ENCODE measurements at places on chromosomes 2 and 18. TPM values are rescaled to one million over a fixed set of nuclear protein-coding genes. Genes with fewer than 3 reads are reported as not detected.
A peak's percentile ranks its signal among the peaks of the same experiment; 100 is the strongest.

DNA sequence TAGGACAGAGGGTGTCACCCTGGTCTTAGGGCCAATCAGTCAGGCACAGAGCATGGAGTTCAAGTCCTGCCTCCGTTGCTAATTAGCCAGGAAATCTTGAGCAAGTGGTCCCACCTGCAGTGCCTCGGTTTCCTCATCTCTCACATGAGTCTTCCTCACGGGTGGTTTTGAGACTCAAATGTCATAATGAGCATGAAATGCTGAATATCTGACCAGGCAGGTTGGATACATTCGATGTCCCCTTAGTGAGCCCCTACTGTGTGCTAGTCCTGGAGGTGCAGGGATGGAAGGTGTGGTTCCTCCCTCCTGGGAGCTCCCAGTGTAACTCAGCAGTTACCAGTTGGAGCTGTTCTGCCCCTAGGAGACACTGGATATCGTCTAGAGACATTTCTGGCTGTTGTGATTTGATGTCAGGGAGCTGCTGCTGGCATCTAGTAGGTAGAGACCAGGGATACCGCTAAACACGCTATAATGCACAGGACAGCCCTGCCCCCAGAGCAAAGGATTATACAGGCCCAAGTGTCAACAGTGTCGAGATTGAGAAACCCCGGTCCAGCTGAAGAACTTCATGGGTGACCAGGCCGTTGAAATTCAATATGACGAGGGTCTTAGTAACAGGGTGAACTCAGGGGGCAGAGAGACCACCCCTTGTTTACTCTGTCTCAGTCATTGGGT is 118.5 kb upstream of the TWIST2 start:
- no peak for DNase-seq

NETO1 gene
- total RNA-seq = not detected

DNA sequence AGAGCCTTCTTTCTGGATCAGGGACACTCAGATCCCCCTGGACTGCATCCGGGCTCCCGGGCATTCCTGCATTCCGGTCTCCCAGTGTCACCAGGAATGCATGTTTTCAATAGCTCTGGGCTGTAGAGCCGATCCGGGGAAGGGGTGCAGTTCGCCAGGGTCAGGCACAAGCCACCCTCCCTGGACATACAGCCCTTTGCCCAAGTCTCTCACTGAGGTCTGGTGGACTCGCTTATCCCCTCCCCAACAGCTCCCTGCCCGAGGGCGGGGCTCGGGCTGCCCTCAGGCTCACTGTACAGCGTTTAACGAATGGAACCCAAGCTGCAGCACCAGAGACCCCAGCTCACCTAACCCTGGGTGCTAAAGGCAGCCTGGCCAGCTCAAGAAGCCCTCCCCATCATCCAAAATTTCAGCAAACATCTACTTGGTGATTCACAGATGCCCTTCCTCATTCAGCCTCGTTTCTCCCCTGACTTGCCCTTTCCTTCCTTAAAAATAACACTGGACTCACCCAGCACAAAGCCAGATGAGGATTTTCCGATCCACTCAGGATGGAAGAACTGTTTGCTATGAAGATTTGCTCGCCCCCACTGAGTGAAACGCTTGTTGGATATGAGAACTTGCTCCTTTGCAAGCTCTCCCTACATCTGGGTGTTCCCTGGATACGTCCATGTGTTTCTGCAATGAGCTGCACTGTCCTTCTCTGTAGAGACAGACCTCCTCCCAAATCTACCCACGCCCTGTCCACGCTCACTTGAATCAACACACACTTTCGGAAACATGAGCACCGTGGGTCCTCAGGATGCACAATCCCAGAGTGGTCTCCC is 58.1 kb downstream of the PXDN start:
- DNase-seq = no peak

DNA sequence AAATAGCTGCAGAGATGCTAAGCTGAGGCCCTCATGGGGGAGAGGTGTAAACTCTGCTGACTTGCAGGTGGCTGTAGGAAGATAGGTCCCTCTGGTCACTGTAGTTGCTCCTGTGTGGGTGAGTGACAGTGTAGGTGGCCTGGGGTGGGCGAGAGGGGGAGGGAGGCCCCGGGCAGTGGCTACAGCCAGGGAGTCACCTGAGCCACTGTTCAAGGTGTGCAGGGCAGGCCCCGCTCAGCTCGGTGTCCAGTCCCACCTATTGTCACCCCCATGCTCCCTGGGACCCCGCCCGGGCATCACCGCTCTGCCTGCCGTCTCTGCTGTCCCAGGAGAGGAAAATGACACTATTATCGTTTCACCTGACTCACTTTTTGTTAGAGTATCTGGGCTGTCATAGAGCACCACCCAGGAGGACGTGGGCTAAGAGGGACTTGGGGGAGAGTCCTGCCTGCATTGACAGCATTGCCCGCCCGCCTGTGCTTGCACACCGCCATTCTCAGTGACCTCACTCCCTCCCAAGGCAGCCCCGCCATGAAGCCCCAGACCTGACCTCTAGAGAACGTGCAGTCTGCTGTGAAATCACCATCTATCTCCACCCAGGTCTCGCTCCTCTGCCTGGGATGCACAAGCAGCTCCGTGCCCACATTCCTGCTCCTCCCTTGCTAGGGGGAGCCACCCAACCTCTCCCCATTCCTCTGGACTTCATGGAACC is 29.2 kb downstream of the COPS9 start:
- no peak for DNase-seq

DNA sequence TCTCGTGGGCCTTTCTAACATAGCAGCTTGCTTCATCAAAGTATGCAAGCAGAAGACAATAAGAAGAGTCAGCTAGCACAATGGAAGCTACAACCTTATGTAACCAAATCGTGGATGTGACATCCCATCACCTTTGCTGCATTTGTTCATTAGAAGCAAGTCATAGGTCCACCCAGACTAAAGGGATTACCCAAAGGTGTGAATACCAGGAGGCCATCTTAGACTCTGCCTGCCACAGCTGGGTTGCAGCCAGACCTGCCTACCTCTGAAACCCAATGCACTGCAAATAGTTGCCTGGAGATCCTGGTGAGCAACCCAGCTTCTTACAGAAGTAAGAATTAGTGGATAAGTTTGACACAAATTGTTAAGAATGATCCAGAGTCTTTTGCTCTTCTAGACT is 10.6 kb downstream of the SLC1A4 start:
- no peak for DNase-seq

GRCh38 chr2:25303633-25304236 is 38.0 kb downstream of the DNMT3A start:
- no peak for DNase-seq

GRCh38 chr2:85409845-85410583 is at the start of gene CAPG:
Gene CAPG, minus strand, starts transcription at chr2:85410366. Its CDS starts 8,221 bp downstream, at chr2:85402145.
- DNase-seq = peak; percentile 69

GRCh38 chr2:218012284-218012683 is 9.5 kb upstream of the TNS1 start:
- no peak for DNase-seq

- no peak for DNase-seq
Observed at GRCh38 chr2:132909427-132909826, 239.4 kb upstream of the LYPD1 start.

DNA sequence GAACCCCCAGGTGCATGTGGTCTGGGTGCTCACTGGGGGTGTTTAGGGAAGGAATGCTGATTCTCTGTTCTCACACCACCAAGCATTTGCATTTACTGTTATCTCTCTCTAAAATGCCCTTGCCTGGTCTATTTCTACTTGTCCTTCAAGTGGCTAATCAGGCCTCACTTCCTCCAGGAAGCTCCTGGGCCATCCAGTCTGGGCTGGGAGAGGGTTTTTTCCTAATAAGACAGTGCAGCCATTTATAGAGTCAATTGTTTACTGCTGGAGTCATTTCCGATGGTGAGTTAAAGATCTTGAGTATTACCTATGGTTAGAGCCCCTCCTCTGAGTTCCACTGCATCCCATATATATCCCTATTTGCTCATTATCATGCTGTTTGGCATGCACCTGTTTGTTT is 25.2 kb upstream of the ITGA6 start:
- DNase-seq = no peak

DNA sequence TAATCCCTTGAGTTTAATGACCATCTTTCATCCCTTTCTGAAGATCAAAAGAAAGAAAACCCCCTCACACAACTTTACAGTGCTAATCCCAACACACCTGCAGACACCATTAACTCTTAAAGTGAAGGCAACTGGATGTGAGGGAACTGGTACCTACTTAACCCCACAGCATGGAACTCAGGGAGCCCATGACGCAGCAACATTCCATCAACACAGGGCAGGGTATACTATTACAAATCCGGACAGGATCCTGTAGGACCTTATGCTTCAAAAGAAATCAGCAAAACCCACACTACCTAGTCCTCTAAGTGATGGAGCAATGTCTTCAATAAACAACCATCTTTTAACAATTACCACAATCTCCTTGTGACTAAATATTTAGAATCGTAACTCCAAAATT is 78.6 kb downstream of the FARSB start:
- DNase-seq = no peak

- no peak for DNase-seq
Observed at GRCh38 chr2:45776160-45776955, 124.9 kb downstream of the PRKCE start.

GRCh38 chr18:30352551-30353168 is 689.9 kb downstream of the DSC3 start:
- DNase-seq = no peak

ECEL1 gene
- not detected for total RNA-seq

C1GALT1C1L gene
- total RNA-seq = not detected

GRCh38 chr2:75287624-75288316 is 88.5 kb upstream of the TACR1 start:
- DNase-seq = no peak

- DNase-seq = no peak
Observed at GRCh38 chr2:25377822-25378421, 36.2 kb upstream of the DNMT3A start.

HK2 gene
- total RNA-seq = 29.6 TPM

SANBR gene
- total RNA-seq = 11.6 TPM

CYB5A gene
- total RNA-seq = 32.3 TPM

DNA sequence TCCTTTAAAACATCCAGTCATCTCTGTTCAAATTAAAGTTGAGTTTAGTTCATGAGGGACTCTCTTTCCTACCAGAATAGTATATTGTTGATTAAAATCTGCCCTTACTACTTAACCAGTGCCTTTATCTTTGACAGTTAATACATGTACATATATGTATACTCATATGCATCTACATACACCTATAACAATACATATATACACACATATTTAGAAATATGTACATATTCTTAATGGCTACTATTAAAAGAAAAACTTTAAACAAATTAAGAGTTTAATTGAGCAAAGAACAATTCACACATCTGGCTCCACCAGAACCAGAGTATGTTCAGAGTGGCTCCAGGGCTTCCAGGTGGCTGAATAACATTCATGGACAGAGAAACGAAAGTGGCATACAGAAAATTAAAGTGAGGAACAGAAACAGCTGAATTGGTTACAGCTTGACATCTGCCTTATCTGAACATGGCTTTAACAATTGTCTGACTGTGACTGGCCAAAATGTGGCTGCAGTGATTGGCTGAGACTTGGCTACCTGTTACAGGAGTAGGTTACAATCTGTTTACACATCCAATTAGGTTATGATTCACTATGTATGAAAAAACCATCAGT is 38.8 kb downstream of the ZNF519 start:
- no peak for DNase-seq

COL3A1 gene
- total RNA-seq = not detected

GRCh38 chr18:62069556-62069955 is 117.3 kb downstream of the PIGN start:
- DNase-seq = no peak

IGFBP2 gene
- 10.9 TPM for total RNA-seq

- no peak for DNase-seq
Observed at GRCh38 chr2:9803023-9803805, 40.1 kb upstream of the TAF1B start.

DNA sequence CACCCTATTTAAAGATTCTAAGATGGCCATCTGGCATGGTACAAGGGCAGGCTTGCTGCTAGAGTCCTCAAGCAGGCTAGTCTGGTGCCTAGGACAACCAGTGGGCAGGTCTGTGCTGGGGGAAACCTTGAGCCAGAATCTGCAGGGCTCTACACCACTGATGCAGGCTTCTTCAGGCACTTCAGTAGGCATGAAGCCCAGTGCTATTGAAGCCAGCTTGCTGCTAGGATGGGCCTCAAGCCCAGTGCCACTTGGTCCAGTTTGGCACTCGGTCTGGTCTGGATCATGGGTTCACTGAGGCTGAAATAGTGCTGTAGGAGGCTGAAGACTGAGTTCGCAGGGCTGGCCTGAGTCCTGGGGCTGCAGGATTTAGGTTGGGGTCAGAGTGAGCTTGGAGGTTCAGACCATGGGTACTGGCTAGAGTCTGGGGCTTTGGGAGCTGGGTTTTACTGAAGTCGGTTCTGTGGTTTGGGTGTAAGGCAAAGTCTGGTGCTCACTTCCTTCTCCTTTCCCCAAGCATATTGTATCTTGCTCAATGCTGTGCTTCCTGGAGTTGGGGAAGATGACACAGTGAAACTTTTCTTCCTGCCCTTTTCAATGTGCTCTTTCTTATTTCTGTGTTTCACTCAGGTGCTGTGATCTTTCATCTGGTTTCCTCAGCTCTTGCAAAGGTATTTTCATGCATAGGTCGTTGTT is 41.2 kb downstream of the SP100 start:
- no peak for DNase-seq

- DNase-seq = no peak
Observed at GRCh38 chr2:216765761-216766262, 70.5 kb upstream of the IGFBP5 start.

DNA sequence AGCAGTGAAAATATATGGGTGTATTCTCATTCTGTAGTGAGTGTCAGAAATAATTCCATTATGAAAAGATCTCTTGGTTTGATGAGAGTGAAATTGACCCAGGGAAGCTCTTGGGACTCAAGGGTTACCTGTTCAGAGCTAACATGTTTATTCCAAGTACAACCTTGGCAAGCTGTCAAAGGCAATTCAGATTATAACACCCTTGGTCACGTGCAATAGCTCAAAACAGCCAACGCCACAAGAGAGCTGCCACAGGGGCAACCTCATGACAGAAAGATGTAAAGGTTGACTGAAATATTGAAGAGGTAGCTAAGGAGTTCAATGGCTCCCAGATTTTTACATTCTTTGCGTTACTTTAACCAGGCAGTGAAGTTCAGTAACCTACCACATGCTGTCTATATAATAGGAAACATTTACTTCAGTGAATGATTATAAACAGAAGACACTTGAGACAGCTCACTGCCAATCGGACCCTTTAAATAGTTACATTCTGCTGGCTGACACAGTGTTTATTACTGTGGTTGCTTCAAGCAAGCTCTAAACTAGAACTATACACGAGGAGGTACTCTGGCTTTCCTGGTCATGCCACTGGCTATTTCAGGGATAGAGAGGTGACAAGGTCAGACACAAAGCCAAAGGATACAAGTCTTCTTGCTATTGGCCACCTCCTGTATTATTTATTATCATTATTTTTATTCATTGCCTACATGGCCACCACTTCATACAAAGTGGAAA is 187.3 kb downstream of the PID1 start:
- DNase-seq = no peak
